Stimulated activated CD8-positive, alpha-beta memory T cell treated with anti-CD3 and anti-CD28 coated beads, Interleukin-12 subunit alpha, Interleukin-12 subunit beta, amount 100 ng/mL, for 4 hours (primary cell): ENCODE measurements at places on chromosomes 7 and 10.

DNA sequence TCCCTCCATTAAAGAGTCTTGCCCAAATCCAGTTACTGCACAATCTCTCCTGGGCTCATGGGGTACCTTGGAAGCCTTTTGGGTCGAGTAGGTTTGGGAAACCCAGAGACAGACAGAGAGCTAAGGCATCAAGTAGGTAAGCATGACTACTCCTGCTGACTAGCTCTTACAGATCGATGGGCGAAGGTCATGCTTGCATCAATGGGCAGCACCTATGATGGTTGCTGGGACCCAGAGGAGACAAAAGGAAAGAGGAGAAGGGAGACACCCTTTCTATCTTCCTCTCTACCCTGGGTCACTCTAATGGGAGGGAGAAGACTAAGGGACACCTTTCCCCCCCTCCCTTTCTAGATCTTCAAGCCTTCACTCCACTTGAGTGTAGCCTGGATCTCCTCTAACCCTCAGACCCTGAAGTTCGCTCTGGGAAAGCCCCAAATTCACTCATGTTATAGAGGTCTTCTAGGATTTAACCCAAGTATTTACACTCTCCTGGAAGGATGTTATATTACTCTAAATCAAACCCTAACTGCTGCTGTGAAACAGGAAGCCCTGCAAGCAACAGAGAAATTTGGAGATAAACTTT is 31.6 kb upstream of the ZNF746 start:
- no peak for DNase-seq

- DNase-seq = no peak
These were observed 103.0 kb upstream of the SEMA3A start for GRCh38 chr7:84297616-84298015.

GRCh38 chr7:157898261-157898660 is 561.5 kb downstream of the DNAJB6 start:
- no peak for DNase-seq

DNA sequence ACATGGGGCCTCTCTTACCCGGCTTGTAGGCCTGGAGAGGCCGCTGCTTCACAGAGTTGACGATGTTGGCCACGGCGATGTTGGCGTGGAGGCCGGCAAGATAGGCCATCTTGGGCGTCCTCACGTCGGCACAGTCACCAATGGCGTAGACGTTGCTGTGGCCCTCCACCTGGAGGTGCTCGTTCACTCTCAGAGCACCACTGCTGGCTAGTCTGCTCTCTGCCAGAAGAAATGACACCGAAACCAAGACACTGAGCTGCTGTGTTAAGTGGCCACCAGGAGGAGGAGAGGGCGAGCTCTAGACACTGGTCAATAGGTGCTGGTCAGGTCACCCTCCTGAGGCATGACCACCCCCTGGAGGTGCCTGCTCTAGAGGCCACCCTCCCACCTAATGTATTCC is 17.7 kb downstream of the AIFM2 start:
- DNase-seq = no peak

GRCh38 chr7:99614495-99614894 is 2.3 kb upstream of the ZSCAN25 start:
- DNase-seq = no peak

- DNase-seq = no peak
These were observed 4.3 kb downstream of the EBF3 start for GRCh38 chr10:129959544-129960480.

DNA sequence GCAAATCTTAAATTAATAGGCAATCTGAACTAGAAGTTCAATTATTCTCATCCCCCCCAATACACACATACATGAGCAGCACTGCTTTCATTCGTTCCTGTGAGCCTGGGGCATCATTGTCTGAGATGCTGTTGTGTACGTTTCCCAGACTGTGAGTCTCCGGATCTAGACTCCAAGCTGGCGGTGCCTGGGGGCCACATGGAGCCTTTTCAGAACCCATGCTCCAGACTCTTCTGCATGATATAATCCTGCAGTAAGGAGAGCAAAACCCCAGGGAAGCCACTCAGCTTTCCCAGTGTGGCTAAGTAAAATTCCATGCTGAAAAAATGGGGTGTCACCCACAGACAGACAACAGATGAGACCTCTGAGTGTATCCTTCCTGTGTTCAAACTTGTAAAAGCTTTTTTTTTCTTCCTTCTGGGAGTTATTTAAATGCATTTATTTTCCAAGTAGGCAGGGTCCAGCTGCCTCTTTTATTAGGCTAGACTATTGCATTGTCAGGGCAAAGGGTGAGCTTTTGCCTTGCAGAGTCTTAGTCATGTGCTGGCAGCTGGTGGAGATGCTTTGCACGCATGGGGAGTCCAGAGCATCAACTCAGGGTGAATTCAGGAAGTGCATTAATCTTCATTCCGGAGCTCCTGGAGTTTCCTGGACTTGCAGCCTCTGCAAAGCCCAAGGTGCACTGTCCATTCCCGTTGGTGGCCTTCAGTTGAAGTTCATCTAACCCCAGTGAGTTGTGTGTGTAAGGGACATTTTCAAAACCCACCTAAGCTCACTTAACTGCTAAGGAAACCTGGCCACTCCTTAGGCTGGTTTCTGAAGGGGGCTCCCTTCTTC is 185.7 kb upstream of the ADO start:
- no peak for DNase-seq

DNA sequence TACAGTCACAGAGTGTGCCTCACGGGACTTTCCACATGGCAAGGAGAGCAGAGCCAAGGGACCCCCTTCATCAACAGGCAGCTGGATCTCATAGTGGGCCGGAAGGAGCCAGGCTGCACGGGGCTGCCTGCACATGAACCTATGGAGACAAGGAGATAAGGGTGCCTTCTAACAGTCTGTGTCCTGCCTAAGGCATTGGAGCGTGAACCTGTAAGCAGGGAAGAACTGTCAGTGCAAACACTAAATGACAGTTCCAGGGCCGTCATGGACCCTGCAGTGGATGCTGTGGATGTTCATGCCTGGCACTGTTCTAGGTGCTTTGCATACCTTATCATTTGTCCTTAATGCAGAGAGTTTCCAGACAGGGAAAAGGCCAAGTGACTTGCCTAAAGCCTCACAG is 85.9 kb downstream of the WIPF3 start:
- no peak for DNase-seq

DNA sequence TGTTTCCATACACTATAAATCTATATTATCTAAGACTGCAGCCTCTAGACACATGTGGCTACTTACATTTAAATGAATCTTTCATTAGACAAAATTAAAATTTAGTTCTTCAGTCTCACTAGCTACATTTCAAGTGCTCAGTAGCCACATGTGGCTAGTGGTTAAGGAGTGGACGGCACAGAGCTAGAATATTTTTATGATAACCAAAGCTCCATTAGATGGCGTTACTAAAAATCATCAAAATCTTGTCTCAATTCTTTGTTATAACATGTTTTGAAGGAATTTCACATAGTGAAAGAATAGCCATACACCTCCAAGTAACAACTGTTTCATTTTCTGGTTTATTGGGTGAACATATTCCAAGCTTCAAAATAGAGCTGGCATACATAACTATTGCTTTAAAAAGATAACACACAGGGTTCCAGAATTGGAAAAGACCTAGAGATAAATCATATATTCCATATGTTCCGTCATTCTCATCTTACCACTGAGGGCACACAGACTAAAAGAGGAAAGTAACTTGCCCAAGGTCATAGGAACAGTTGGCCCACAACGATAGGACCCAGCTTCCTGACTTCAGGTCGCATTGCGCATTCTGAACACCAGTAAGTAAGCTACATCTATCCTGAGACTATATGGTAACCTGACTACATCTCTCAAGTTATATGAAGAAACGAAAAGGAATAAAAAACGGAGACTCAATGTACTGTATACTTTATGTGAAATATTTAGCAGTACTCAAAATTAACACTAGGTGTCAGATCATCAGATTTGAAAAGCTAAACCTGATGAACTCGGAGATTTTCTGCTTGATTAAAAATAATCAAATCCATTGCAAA is 66.6 kb downstream of the CAV1 start:
- DNase-seq = no peak
